ENCODE measurements at places on chromosomes 13 and 19.
A peak's percentile ranks its signal among the peaks of the same experiment; 100 is the strongest.

DNA sequence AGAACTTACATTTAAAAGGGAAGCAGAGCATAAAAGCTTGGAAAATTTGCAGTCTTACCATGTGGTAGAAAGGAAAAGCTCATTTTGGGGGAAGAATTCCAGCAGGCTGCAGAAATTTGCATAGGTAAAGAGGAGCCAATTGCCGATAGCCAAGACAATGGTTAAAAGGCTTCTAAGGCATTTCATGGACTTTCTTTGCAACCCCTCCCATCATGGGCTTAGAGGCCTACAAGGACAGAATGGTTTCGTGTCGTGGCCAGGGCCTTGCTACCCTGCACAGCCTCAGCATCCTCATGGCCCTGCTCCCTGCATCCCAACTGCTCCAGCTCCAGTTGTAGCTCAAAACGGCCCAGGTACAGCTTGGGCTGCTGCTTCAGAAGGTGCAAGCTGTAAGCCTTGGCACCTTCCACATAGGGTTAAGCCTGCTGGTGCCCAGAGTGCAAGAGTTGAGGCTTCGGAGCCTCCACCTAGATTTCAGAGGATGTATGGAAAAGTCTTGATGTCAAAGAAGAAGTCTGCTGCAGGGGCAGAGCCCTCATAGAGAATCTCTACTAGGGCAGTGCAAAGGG lies 420.3 kb downstream of the PCDH17 start:
- H3K4me3 ChIP-seq = no peak overlapping the region
- no peak for DNase-seq
- H3K27ac ChIP-seq = no peak overlapping the region
- H3K27me3 ChIP-seq = no peaks in the 10 kb centered on the region

DNA sequence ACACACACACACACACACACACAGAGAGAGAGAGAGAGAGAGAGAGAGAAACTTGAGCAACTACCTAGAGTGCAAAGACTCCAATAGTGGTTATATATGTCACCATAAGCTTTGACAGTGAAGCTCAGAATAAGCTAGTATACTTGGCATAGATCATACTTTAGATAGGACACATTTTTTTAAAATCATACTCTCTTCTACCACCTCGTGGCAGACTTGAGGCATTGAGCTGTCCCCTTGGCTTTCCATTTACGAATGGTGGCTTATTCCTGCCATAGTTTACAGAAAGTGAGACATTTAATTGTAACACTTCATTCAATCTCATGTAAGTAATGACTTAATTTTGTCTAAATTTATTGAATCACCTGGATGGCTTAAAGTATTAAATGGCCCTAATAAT lies 108.2 kb downstream of the EDNRB start:
- H3K27ac ChIP-seq = no peak overlapping the region
- no peak overlapping the region for H3K4me3 ChIP-seq
- no peak for DNase-seq
- no peaks in the 10 kb centered on the region for H3K36me3 ChIP-seq
- H3K27me3 ChIP-seq = no peaks in the 10 kb centered on the region

DNA sequence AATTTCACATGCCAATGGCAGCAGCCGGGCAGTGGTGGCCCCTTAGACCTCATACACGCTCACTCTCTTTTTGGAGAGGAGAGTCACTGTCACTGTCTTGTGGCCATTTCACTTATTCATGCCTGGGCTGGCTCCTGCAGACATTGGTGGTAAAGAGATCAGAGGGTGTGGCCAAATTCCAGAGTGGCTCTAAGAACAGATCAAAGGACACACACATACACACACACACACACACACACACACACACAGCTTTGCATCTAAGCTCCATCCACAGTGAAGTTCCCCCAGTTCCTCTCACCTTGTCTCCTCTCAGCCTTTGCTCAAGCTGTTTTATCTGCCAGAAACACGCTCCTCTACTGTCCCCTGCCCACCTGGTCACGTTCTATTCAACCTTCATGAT lies 46.5 kb upstream of the KPNA3 start:
- no peak for DNase-seq
- H3K36me3 ChIP-seq = no peaks in the 10 kb centered on the region
- H3K4me3 ChIP-seq = no peak overlapping the region
- H3K27me3 ChIP-seq = no peaks in the 10 kb centered on the region
- no peaks in the 10 kb centered on the region for H3K4me1 ChIP-seq

GRCh38 chr13:40194224-40194806 lies 472.1 kb downstream of the FOXO1 start:
- no peak overlapping the region for H3K4me3 ChIP-seq
- H3K36me3 ChIP-seq = no peaks in the 10 kb centered on the region
- H3K27me3 ChIP-seq = no peaks in the 10 kb centered on the region
- H3K27ac ChIP-seq = no peak overlapping the region
- peaks cover 3% of the 10 kb centered on the region for H3K4me1 ChIP-seq
- DNase-seq = no peak

DNA sequence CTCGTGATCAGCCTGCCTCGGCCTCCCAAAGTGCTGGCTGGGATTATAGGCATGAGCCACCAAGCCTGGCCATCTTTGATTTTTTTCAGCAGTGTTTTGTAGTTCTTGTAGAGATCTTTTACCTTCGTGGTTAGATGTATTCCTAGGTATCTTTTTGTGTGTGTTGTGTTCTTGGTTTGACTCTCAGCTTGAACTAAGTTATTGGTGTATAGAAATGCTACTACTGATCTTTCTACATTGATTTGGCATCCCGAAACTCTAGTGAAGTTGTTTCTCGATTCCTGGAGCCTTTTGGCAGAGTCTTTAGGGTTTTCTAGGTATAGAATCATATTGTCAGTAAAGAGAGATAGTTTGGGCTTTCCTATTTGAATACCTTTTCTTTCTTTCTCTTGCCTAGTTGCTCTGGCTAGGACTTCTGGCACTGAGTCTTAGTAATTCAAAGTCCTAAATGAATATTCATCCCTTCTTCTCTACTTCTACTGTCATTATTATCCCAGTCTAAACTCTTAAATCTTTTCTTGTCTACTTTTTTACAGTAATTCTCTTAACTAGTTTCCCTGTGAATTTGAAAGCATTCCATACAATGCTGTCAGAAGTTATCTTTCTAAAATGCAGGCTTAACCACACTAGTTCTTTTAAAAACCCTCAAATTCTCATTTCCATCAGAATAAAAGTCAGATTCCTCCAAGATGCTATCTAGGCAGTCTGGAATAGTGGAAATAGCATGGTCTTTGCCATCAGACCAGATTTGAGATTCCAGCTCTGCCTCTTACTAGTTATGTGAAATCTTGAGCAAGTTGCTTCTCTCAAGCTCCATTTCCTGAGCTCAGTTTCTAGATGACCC lies 7.0 kb downstream of the GPR18 start:
- H3K27ac ChIP-seq = no peak overlapping the region
- no peaks in the 10 kb centered on the region for H3K27me3 ChIP-seq
- H3K36me3 ChIP-seq = peaks cover 11% of the 10 kb centered on the region
- no peak overlapping the region for H3K4me3 ChIP-seq
- no peak for DNase-seq

GRCh38 chr13:98466634-98467236 lies 110.2 kb downstream of the STK24 start:
- no peaks in the 10 kb centered on the region for H3K4me1 ChIP-seq
- no peak overlapping the region for H3K4me3 ChIP-seq
- H3K27ac ChIP-seq = no peak overlapping the region
- no peaks in the 10 kb centered on the region for H3K27me3 ChIP-seq
- H3K36me3 ChIP-seq = peaks cover 17% of the 10 kb centered on the region

DNA sequence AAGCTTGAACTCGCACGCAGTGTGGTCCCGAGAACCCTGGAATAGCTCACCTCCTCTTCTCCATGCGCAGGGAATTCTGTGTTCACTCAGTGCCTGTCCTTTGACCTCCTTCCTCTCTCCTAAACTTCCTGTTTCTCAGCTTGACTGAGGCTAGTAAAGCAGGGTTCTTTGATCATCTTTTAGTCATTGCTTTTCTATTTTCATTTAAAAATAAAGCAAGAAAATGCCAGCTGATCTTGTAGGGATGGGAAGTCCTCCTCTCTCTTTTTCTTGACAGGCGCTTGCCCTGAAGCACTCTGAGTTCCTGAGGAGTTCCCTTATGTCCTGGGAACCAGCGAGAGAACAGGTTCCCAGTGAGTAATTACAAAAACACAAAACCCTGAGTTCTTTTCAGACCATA lies 62.8 kb downstream of the ARHGEF7 start:
- H3K27ac ChIP-seq = peak overlapping the region; percentile 52
- no peaks in the 10 kb centered on the region for H3K27me3 ChIP-seq
- H3K4me3 ChIP-seq = no peak overlapping the region
- peaks cover 8% of the 10 kb centered on the region for H3K36me3 ChIP-seq
- peaks cover 3% of the 10 kb centered on the region for H3K4me1 ChIP-seq

- H3K4me3 ChIP-seq = no peak overlapping the region
- no peaks in the 10 kb centered on the region for H3K27me3 ChIP-seq
- no peak for DNase-seq
- peaks cover 6% of the 10 kb centered on the region for H3K4me1 ChIP-seq
- peaks cover 17% of the 10 kb centered on the region for H3K36me3 ChIP-seq
- no peak overlapping the region for H3K27ac ChIP-seq
Observed at GRCh38 chr19:2034729-2035589, 16.1 kb downstream of the MKNK2 start.

- no peak overlapping the region for H3K27ac ChIP-seq
- H3K36me3 ChIP-seq = no peaks in the 10 kb centered on the region
- no peak overlapping the region for H3K4me3 ChIP-seq
- DNase-seq = no peak
- no peaks in the 10 kb centered on the region for H3K27me3 ChIP-seq
- H3K4me1 ChIP-seq = no peaks in the 10 kb centered on the region
Observed at GRCh38 chr19:55297267-55297666, 13.5 kb downstream of the BRSK1 start.

DNA sequence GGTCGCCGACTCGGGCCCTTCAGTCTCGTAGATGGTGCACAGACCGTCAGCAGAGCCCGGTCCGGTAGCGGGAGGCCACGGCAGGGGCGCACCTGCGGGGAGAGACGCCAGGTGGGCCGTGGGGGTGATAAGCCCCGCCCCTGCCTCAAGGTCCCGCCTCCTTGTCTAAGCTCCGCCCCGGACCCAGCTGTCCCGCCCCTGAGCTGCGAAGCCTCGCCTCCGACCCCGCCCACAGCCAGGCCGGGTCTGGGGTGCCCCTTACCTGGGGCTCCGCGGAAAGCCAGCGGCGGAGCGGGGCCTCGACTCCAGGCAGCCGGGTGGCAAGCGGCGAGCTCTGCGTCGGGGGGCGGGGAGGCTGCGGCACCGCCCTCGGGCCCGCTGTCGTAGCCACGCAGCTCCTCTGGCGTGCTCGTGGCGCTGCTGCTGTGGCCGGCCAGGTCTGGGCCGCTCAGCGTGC lies 4.7 kb downstream of the PRR36 start:
- H3K4me1 ChIP-seq = peaks cover 14% of the 10 kb centered on the region
- no peak overlapping the region for H3K4me3 ChIP-seq

DNA sequence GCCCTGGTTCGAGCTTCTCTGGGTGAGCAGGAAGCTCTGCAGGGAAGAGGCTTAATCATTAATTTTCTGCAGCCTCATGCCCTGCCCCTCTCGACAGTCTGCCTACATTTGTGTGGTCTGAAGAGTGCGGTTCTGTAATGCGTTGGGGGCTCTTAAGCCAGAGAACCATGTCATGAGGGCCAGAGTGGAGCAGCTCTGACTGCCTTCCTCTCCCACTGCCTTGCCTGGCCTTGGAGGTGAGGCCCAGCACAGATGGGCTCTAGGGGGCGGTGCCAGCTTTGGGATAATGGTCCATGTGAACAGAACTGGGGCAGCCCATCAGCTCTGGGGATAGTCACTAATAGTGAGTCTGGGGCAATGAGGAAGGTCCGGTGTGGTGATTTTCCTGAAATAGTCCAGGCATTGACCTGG lies 5.7 kb downstream of the FGF9 start:
- H3K36me3 ChIP-seq = no peaks in the 10 kb centered on the region
- no peak overlapping the region for H3K27ac ChIP-seq
- DNase-seq = peak; percentile 46
- no peak overlapping the region for H3K4me3 ChIP-seq

DNA sequence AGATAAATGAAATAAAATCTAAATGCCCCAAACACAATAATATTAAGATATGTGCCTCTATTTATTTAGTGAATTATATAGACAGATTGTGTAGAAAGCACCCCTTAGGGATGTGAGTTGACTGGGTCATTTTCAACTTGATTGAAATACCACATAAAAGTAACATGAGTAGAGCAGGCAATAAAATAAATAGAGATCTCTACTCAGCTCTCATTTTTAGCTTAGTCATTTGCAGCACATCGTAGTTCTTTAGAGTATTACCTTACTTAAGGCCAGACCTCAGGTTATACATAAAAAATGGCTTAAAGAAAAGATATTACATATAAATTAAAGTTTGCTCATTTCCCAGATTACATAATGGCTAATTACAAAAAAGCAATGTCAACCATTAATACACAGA lies 1525.6 kb upstream of the PRR20A start:
- no peak overlapping the region for H3K27ac ChIP-seq
- no peaks in the 10 kb centered on the region for H3K27me3 ChIP-seq
- no peak overlapping the region for H3K4me3 ChIP-seq
- H3K4me1 ChIP-seq = no peaks in the 10 kb centered on the region
- no peaks in the 10 kb centered on the region for H3K36me3 ChIP-seq

Data from lung (tissue), 17 donors.